ENCODE measurements at places on chromosomes 3 and 15.
A peak's percentile ranks its signal among the peaks of the same experiment; 100 is the strongest.

DNA sequence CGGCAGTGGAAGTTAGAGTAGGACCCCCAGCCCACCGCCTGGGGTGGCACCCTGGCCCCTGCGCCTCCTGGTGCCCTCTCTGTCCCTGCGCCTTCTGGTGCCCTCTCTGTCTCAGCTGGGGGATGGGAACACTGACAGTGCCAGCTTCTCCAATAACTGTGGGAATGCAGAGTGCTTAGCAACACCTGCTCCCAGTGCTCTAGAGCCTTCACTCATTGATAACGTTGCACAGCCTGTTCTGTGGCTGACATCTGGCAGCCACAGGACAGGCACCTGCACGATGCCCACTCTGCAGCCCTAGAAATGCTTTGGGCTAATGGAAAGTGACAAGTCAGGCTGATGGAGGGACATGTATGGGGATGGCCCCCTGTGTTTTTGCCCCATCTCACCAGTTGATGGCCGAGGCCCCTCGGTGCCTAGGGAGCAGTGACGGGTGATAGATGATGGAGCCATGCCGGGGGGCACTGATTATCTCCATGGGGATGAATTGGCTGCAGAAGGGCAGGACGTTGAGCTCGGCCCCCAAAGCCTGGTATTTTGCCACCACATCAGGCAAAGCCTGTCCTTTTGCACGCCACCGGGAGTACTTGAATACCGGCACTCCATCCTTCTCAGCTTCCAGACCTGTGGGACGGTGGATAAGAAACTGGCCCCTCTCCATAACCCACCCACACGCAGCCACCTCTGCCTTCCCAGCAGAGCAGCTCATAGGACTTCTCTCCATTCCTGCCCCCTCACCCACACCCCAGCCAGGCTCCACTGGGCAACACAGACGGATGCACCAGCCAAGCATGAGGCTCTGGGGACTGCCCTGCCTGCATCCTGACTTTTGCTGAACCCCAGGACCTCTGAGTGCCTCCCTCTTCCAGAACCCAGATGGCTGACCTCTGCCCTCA, 22.1 kb downstream of the ALDH1L1 start:
- no peak for DNase-seq

GRCh38 chr3:43926055-43926454, 235.3 kb downstream of the ABHD5 start:
- no peak for DNase-seq

GRCh38 chr15:90064911-90065681, 37.2 kb downstream of the IDH2 start:
- DNase-seq = peak; percentile 43

GRCh38 chr3:172051310-172051956, 12.1 kb downstream of the FNDC3B start:
- no peak for DNase-seq

GRCh38 chr15:65222891-65223290, 11.6 kb upstream of the CILP start:
- no peak for DNase-seq

- no peak for DNase-seq
These were observed 11.5 kb upstream of the PARP14 start for GRCh38 chr3:122668930-122669730.

- no peak for DNase-seq
These were observed 168.5 kb downstream of the FAM43A start for GRCh38 chr3:194854206-194854605.

Measured in nephron progenitor cell (in vitro differentiated cells).